ENCODE measurements at places on chromosomes 6 and 20.

DNA sequence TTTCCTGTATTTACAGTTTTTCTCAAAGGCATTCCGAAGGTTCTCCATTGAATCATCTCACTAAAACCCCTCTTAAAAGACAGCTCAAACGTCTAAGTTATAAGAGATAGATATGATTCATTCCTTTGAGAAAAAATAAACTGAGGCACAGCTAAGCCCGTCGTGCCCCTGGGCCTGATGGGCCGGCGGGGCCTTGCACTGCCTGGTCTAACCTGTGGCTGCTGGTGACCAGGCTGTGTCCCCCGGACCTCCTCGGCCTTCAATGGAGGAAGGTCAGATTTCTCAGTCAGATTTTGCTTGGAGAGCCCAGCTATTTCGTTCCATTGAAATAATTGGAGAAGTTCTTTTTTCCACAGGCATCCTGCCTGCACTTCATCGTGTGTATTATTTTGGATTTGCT, 11.3 kb upstream of the FOXC1 start:
- no peak for DNase-seq

- DNase-seq: no peak
Measured at GRCh38 chr6:137241481-137242038, 22.4 kb upstream of the IFNGR1 start.

GRCh38 chr6:124066269-124066668, 262.6 kb downstream of the NKAIN2 start:
- DNase-seq: no peak

- no peak for DNase-seq
Measured at GRCh38 chr6:166417285-166417691, 34.5 kb upstream of the MPC1 start.

GRCh38 chr6:166325383-166326042, 16.8 kb downstream of the SFT2D1 start:
- no peak for DNase-seq

DNA sequence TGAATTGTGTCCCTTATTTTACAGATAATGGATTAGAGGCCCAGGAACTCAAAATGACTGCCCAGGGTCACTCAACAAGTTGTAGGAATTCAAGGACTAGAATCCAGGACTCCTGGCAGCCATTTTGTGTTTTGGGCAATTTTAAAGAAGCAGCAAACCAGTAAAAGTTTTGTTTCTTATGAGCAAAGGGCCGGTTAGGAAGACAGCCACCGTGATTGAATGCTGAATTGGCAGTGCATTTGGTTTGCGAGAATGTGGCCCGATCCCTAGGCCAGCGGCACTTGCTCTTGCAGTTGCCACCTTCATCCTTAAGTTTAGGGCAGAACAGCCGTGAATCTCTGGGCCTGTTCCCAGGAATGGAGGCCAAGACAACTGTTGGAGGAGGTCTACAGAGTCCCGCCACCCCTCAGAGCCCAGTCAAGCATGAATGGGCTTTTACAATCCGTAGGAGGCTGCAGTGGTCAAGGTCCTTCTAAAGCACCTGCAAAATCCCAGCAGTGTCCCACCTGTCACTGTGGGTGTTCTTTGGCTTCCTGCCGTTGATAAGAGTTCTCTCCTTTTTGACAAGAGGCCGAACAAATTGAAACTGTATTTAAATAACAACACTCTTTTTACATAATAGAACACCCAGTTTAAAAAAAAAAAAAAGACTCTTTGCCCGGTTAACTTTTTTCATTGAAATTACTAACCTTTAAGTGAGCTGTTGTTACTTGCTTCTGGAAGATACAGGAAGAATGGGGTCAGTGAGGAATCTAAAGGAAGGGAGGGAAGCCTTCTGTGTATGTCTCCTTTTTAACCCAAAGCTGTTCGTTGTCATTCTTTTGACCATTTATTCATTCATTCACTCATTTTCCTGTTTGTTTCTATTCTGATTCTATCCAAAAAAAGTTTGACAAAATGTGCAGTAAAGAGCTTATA, 68.7 kb downstream of the PHACTR2 start:
- DNase-seq: no peak

DNA sequence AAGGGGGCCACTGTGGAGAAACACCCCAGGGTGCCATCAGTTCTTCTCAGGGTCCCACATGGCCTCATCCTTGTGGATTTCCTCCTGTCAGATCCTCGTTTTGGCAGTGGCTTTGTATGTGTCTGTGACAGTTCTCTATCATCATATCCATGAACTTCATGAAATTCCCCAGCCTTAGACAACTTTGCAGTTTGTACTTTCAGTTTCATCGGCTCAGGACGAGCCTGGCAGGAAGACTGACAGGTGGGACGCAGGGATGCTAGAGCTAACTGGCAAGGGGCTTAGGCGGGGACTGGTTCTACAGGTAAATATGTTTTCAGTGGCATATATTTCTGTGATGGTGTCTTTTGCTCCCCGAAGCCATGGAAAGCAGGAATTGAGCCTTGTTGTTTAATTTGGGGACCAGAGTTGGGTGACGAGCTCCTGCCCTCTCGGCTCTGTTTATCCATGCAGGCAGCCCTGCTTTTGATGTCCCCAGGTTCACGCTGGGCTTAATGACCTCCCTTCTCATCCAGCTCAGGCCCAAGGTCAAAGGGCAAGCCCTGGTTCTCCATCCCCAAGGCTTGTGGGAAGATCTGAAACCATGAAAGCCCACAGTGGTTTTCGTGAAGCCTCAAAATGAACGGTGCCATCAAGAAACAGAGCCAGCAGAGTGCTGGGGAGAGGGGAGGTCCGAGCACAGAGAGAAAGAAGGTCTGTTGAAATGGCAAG, 11.2 kb downstream of the SDCBP2 start:
- DNase-seq: no peak

- DNase-seq: no peak
Measured at GRCh38 chr6:139640921-139641320, 266.5 kb upstream of the CITED2 start.

DNA sequence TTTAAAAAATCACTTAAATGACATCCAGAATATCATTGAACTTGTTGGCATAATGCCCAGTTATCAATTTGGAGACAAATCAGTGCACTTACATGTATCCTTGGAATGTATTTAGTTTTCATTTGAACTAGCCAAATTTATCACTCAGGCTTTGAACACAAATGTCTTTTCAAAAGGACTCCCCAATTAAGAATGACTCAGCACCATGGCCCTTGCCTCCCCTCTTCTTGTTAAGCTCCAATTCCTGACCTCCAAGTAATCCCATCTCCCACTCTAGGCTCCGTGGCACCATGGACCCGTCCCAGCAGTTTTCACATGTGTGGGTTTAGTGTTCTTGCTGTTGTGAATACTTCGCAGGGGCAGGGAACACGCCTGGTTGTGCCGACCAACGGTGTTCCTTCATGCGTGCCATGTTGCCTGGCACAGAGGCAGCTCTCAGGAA, 2.7 kb downstream of the AKAP12 start:
- no peak for DNase-seq

DNA sequence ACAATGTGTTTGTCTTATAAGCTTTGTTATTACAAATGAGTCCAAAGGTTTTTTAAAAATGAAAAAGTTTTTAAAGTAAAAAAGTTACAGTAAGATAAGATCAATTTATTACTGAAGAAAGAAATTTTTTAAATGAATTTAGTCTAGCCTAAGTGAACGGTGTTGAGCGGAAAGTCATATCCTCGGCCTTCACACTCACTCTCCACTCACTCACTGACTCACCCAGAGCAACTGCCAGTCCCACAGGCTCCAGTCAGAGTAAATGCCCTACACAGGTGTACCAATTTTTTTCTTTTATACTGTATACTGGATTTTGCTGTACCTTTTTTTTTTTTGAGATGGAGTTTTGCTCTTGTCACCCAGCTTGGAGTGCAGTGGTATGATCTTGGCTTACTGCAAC, 42.7 kb upstream of the AGPAT4 start:
- no peak for DNase-seq

- no peak for DNase-seq
Measured at GRCh38 chr6:142844065-142844755, 100.8 kb downstream of the HIVEP2 start.

DNA sequence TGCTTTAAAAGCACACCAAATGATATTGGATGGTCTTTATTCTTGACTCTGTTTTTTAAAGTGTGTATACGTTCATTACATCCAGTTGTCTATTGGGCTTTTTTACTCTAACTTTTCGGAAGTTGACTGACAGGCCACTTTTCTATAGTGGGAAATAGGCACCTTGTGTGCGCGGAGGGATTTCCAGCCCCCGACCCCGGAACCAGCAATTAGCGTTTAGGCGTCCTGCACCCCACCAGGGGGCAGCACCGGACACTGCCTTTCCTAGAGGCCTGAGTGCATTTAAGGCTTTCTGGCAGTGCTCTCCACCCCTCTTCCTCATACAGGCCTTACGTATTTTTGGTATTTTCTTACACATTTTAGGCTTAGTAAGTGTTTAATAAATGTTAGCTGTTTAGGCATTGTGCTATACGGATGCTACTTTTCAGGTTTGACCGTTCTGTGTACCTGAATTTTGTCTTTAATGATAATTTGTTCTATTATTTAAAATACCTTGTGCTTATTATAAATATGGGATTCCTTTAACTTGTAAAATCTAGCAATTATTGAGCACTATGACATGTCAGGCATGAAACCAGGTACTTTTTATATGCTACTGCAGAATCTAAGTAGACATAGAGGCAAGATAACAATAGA, 231.8 kb downstream of the BCKDHB start:
- peak; percentile 52 for DNase-seq

DNA sequence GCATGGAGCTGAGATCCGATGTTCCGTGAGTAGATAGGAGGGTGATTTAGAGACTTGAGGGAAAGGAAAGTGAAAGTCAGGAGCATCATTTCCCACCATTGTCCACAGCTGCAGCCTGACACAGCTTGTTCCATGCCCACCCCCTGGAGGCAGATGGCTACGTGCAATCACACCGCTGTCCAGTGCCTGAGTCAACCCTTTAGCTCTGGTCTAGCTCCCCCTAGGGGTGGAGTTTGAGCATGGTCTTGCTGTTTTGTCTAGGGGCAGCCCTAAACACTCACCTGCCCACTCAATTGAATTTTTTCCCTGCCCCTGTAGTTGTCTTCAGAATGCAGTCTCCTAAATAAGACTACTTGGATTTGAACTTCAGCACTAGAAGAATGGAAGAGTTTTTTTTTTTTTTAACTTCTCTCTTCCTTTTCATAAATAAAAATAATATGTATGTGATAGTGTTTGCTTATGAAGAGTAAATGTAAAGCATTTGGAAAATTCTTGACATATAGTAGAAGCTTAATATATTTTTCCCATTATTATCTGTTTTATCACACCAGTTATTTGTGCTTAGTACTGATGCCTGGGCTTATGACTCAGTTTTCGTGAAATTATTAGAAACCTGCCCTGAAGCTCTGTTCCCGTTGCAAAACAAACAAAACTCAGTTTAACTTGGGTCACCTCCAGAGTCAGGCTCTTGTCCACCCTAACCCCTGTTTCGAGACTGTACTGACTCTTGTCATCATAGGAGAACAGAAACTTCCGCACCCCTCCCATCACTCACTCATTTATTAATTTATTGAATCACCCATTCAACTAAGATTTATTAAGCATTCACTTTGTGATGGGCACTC, 814.8 kb downstream of the MAFB start:
- DNase-seq: peak; percentile 69

GRCh38 chr6:10742251-10742650, 5.4 kb upstream of the TMEM14B start:
- no peak for DNase-seq

GRCh38 chr6:111154981-111155380, 67.7 kb downstream of the SLC16A10 start:
- DNase-seq: no peak

GRCh38 chr6:23533944-23534343, 592.1 kb upstream of the NRSN1 start:
- DNase-seq: no peak

GRCh38 chr6:115969930-115970273, 90.8 kb downstream of the FRK start:
- DNase-seq: no peak

DNA sequence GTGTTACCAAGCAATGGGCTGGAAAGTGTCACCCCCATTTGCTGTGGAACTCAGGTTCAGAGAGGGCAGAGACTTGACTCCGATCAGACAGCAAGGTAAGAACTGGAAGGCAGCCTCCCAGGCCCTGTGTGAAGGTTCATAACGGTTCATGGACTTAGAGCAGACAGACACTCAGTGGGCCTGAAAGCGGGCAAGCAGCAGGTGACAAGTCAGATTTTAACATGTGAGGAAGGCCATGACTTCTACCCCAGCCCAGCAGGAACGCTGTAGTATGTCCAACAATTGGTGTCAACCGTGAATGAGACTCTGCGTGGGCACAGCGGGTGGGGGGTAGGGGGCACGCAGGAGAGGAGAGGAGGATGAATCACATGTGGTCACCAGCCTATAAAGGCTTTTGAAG, 217.6 kb upstream of the SNX9 start:
- DNase-seq: no peak

GRCh38 chr6:4313044-4313686, 177.8 kb upstream of the ECI2 start:
- DNase-seq: no peak

DNA sequence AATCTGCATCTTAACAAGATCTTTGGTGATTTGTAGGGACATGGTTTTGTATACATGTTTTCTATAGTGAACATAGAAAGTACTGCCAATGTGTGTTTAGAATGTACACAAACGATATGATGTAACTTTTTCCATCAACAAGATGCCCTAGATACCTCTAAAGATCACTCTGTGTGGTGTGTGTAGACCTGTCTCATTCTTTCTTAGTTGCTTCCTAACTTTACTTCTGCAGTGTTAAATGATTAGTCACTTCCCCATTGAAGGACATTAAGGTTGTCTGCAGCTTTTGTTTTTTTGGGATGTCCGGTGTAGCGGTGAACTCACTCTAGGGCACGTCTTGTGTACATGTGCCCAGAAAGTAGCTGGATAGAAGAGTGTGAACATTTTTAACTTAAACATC, 35.9 kb downstream of the CDYL start:
- DNase-seq: no peak

- DNase-seq: no peak
Measured at GRCh38 chr6:18432180-18432579, 45.0 kb downstream of the RNF144B start.

DNA sequence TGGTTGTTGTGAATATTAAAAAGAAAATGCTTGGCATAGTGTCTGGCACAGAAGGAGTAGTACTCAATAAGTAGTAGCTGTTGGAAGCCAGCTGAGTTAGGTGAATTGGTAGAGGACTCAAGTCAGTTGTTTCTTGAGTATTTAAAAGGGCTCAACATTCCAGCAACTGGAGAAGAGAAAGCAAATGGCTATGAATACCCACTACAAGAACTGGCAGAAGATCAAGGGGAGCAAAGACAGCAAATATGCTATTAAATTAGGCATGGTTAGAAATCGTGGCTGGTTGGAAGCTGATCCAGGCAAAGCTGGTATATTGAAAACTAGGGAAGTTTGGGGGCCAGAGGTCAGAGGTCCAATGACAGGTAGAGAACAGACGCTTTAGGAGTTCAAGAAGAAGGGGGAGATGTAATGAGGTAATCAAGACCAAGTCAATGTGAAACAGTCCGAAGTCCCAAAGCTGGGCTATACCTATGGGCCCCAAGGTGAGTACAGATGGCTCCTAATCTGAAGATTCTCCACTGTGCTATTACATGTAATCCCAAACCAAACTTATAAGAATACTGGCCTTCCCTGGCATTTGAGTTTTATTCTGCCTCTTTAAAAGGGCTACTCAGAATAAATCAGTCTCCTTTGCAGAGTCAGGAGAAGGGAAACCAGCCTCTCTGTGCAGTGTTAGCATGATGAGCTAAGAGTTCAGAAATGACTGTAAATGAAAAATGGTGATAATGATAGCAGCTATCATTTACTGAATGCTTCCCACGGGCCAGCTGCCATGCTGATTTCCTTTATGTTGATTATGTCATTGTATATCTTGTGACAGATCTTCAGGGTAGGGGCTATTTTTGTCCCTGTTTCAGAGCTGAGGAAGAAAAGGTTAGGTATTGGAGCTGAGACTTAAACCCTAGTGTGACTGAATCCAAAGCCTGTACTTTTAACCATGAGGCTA, 122.3 kb downstream of the ANKS1A start:
- no peak for DNase-seq
